ENCODE measurements at places on chromosomes 2 and 18. TPM values are rescaled to one million over a fixed set of nuclear protein-coding genes. Genes with fewer than 3 reads are reported as not detected.

DNA sequence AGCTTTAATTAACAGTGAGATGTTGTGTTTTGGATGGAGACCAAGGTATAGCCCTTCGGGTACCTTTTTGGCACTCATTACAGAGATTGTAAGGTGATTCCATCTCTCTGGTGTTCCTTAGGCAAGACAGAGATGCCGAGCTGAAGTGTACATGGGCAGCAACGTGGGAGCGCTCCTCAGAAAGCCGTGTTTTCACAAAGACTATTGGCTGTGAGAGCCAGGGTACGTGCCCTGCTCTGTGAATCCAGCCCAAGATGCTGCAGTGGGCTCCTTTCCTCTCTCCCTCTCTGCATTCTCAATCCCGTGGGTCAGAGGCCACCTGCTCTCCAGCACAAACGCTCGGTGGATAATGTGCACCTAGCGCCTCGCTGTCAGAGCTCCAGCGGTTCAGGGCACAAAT is 203.0 kb upstream of the EPHA4 start:
- DNase-seq = no peak

GRCh38 chr2:147715807-147716206 is 129.0 kb upstream of the ACVR2A start:
- peak; percentile 1 for DNase-seq

GRCh38 chr2:236289766-236290462 is 25.7 kb upstream of the ASB18 start:
- no peak for DNase-seq

DNA sequence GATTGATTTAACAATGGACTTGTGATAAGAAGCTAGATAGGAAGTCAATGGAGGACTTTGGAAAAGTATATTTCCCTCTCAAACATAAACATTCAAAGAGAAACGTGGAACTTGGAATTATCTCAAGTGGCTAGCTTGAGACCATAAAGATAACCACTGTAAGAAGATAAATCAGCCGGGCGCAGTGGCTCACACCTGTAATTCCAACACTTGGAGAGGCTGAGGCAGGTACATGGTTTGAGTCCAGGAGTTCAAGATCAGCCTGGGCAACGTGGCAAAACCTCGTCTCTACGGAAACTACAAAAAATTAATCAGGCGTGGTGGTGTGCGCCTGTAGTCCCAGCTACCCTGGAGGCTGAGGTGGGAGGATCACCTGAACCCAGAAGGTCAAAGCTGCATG is 405.9 kb upstream of the ACVR2A start:
- no peak for DNase-seq

GRCh38 chr18:54774981-54775665 is 53.2 kb upstream of the RAB27B start:
- no peak for DNase-seq

DNA sequence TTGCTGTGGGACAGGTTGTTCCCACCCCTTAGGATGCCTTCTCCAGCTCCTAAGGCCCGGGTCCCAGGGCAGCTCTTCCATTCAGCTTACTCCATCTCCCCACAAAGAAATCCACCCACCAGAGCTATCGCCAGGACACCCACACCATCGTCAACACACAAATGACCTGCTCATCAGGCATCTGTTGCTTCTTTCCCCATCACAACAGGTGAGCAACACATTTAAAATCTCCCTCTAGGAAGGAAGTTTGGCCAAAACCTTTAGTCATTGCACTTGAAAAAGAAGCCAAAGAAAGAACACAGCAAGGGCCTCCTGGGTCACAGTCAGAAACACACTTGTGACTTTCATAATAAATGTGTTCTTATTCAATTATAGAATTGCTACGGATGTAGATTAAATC is 289.0 kb downstream of the PIEZO2 start:
- DNase-seq = no peak

DNA sequence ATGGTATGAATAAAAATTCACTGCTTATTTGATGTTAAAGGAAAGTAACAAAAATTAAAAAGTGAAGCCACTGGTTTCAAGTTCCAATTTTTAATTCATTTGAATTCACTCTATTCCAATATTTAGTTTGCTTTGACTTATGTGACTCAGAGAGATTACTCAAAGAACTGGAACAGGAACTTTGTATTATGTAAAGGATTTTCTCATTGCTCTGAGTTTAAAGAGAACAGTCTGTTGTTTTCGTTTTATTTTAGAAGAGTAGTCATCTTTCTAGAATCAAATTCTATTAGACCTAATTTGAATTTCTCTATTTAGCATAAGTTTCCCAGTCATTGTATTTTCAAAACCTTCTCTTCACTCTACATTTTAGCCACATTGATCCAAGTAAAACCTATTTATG is 300.1 kb upstream of the SLC8A1 start:
- no peak for DNase-seq

DNA sequence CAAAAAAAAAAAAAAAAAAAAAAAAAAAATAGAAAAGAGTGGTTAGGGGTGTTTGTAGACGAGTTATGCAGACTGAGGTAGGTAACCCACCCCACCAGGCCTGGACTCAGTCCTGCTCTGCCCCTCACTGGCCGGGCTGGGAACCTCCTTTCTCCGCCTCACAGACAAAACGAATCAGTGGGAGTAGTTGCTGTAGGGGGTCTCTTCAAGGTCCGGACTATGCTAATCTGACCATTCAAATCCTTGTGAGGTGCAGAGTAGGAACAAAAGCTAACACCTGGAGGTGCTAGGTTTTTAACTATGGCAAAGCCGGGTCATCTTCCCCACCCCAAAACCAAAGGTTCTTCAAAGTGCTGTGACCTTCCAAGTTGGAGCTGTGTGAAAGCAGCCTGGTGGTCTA is 223.7 kb downstream of the SLC4A3 start:
- no peak for DNase-seq

GRCh38 chr2:64406407-64406774 is 47.6 kb upstream of the LGALSL start:
- no peak for DNase-seq

DNA sequence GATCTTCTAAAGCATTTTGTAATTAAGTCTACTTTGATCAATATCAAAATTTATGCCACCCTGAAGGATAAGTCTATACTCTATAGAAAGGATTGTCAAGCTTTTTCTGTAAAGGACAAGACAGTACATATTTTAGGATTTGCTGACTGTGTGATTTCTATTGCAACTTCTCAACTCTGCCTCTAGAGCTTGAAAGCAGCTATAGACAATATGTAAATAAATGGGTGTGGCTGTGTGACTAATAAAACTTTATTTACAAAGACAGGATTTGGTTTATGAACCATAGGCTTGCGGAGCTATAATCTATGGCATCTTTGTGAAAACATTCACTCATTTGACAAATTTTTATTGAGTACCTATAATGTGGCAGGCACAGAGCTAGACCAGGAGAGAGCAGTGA is 18.4 kb downstream of the UPP2 start:
- DNase-seq = no peak

DNA sequence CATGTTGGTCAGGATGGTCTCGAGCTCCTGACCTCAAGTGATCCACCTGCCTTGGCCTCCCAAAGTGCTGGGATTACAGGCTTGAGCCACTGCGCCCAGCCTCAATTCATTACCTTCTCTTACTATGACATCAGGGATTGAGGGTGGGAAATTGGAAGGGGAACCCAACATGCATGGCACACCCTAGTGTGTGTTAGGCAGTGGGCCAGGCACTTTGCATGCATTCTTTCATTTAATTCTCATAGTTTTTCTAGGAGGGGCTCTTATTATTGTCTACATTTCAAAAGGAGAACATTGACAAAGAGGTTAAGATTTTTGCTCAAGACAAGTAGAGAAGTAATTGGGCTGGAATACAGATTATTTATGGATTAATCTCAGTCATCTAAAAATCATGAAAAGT is 10.9 kb upstream of the DNAJB2 start:
- no peak for DNase-seq

- DNase-seq = peak; percentile 29
Observed at GRCh38 chr2:178327516-178327915, 123.5 kb downstream of the PRKRA start.

DNA sequence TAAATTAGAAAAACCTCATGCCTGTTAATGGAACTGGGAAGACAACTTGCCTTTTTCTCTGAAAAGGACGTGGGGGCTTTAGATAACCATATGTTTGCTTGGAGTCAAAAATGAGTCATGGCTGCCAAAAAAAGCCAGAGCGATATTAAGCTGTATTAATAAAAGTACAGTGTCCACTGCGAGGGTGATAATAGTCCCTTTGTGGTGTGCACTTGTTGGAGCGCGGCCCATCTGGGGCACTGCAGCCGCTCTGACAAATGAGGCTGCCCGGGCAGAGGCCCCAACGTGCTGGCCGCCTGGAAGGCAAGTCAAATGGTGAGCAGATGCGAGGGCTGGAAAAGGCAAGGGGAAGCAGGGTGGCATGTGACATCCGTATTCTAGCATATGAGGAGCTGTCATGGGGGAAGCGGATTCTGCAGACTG is 103.3 kb upstream of the NCK2 start:
- DNase-seq = no peak

GRCh38 chr2:204686406-204686805 is 141.1 kb downstream of the PARD3B start:
- no peak for DNase-seq

- DNase-seq = no peak
Observed at GRCh38 chr2:96564563-96564962, 28.0 kb downstream of the ARID5A start.

DNA sequence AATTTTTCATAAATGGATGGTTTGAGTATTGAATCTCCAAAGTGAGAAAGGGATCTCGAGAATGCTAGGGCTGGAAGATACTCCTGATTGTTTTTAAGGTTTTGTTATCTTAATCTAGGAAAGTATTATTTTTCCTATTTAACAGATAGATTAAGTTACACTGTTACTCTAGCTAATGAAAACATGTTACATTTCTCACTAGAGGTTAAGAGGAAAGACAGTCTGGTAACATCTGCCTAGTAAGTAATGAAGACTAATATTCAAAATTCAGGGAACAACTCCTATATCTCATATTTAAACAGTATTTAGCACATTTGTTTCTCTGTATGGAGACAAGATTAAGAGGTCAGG is 2.0 kb downstream of the GALNT3 start:
- DNase-seq = no peak

- DNase-seq = peak; percentile 34
Observed at GRCh38 chr2:148021059-148021861, at the start of gene MBD5. TSS of gene MBD5 (plus strand) at chr2:148021091.

DNA sequence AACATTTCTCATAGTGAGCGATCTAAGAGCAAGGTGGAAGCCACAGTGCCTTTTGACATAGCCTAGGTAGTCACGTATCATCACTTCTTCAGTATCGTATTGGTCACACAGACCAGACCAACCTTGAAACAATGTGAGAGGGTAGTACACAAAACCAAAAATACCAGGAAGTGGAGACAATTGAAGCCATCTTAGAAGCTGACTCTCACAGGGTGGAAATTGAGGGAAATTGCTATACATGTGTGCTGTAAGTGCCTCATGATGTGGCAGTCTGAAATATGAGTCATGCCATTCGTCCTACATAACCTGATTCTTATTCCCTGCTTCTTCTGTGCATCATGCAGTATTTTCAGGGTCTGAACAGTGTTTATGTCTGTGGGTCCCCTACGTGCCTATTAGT is 62.3 kb upstream of the STON1 start:
- no peak for DNase-seq

DNA sequence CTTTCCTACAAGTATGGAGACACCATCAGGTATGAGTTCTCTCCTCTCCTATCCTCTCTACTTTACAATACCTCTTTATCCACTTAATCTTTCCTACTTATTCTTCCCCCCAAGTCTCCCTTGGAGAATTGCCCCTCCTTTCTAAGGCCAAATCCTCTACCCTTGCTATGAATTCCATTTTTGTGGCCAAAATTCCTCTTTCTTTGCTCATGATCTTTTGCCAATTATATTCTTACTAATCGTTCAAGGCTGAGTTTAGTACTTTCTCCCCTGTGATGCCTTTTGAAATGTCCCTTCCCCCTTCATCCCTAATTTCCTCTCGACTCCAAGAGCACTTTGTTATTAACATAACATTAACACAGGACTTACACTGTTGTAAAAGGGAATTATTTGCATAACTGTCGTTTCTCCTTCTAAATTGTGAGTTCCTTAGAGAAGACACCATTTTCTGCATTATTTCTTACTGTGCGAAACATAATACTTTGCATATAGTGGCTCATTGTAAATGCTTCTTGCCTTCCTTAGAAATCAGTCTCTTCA is 133.4 kb downstream of the KCTD1 start:
- DNase-seq = no peak

DNA sequence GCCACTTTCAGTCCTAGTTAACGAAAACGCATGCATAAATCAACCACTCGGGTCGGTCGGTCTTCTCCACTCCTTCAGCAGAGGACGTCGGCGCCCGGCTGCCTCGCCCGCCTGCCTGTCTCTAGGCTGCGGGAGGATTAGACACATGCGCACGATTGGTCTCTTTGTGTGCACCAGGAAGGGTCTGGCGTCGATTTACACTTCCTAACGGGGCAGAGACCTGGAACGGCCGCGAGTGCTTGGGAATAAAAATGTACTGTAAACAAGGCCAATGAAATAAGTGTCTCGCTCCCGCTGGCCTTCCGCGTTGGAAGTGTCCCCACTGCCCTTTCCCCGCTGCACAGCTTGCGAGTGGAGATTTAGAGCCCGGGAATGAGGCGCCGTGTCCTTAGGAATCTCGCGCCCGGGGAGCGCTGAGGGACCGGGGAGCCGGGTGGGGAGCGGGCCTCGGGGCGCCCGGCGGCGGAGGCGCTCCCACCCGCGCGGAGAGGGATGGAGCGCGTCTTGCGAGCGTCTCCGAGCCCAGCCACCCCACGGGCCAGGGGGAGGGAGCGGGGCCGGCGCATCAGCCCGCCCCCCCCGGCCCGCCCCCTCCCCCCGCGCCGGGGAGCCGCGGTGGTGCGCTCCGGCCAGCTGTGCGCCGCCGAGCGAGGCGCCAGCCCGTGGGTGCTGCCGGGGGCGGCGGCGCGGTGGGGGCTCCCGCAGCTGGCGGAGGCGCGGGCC is at the start of gene DOK6:
Gene DOK6 (plus strand): TSS at position 636 of the 723 bp plus-strand sequence.
- peak; percentile 44 for DNase-seq

GRCh38 chr2:219284501-219285372 is 5.6 kb downstream of the DNAJB2 start:
- no peak for DNase-seq

DNA sequence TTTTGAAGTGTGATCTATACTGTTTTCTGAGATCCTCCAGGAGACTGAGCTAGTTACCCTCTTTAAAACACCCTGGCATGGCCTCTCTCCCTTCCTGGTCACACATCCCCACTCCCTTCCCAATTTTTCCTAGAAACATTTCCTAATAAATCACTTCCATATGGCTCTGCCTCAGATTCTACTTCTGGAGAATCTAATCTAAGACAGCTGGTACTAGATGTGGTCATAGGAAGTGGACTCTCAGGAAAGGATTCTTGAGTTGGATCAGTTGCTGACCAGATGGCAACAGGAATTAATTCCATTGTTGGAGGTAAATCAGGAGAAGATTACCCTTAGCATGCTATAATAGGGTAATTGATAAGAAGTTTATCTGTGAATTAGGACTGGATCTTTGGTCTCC is 310.5 kb downstream of the SATB2 start:
- no peak for DNase-seq

CRYBA2 gene
- total RNA-seq = not detected

FAM117B gene
- total RNA-seq = 11.1 TPM

LHCGR gene
- total RNA-seq = not detected

HAAO gene
- 1.2 TPM for total RNA-seq

ZNF407 gene
- total RNA-seq = 23.8 TPM

Measured in renal cortical epithelial cell (primary cell).